ENCODE measurements at places on chromosomes 7 and 10.

- no peak for DNase-seq
These were observed 165.4 kb downstream of the ACTR3B start for GRCh38 chr7:152924826-152925411.

DNA sequence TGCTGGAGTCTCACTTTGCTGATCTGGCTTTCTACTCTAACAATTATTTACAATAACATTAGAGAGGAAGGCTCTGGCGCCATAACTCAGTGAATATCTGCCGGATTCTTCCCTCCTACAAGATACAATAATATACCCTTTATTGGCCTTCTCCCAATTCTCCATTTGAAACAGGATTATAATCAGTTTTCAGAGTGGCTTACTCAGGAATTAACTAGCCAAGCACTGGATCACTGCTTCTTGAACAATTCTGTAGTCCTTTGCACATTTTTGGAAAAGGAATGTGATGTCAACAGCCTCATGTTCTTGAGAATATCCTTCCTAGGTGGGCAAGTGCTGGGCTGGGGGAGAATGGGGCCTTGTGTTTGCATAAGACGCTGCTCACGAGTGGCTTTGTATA, 125.9 kb downstream of the HIPK2 start:
- DNase-seq, result no peak

- DNase-seq, result no peak
These were observed 110.6 kb downstream of the RAB11FIP2 start for GRCh38 chr10:117936141-117936540.

DNA sequence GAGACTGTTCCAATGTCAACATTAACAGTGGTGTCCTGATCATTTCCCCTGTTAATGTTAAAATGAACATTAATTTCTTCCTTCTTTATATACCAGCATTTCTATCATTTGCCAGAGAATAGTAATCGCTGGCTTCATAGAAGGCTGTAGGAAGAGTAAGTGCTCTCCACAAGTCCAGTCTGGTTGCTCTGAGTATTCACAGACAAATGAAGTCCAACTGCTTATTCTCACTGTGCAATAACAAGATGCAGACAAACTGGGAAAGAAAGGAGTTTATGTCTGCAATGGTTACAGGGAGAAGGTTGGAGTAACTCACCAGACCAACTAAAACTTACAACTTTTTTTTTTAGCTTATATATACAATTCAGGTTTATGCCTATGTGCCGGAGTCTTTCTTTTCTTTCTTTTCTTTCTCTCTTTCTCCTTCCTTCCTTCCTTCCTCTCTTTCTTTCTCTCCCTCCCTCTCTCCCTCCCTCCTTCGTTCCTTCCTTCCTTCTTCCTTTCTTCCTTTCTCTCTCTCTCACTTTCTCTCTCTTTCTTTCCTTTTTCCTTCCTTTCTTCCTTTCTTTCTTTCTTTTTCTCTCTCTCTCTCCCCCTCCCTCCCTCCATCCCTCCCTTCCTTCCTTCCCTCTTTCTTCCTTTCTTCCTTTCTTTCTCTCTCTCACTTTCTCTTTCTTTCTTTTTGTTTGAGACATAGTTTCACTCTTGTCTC, 19.1 kb downstream of the CDC14C start:
- no peak for DNase-seq

DNA sequence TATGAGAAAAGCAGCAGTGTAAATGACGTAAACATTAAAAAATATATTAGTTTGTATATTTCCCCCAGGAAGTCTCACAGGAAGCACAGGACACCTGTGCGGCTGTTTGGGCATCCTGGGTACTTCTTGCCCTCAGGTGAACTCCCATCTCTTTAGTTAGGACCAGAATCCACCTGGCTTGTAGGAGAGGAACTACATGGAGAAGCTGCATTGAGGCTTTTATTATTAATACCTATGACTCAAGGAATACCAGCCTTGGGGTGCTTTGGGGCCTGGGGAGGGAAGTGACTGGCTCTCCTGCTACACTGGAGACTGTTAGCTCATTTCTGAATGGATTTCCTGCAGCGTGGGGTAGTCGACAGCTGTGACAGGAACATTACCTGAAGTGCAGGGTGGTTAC, 40.0 kb upstream of the GSDME start:
- DNase-seq, result no peak

DNA sequence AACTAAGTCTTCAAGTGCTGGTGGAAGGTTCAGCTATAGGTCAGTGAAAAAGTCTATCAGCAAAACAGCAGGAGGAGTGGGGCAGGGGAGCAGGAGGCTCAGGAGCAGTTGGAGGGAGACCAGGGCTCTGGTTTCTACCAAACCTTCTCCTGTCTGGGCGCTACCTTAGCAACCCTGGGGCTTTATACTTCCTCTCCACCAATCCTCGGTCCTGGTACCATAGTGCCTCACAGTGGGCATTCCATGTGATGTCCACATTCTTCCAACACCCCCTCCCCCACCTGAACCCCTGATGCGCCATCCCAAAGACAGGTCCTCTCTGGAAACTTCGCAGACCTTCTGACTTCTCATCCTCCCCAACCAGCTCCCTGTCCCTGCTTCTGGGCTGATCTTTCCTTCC, 25.3 kb upstream of the ACSM6 start:
- DNase-seq, result no peak

- no peak for DNase-seq
These were observed 255.5 kb upstream of the AOAH start for GRCh38 chr7:36979810-36980248.

DNA sequence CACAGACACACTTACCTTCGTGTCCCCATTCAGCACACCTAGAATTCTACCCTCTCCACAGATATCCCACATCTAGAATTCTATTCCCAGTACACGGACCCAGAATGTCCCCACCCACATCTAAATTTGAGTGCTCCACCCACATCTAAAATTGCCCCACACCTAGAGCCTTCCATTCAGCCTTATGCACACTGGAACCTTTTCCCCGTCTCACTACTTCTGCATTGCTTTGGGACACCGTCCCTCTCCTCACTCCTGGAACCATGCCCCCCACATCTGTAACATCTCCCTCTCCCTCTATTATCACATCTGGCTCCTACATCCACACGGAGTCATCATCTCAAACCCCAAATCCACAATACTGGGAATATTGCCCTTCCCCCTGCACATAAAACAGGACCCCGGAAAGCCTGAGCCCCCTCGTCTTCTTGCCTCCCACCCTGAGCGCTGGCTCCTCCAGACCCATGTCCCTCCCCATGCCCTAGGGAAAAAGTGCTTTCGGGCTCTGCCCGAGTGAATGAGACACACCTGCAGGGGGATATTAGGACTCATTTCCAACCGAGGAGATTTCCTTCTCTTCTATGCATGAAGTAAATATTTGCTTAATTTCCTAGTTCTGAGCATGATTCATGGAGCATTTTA, 125.8 kb upstream of the UNC5B start:
- DNase-seq, result no peak

GRCh38 chr7:80089366-80089765, 45.3 kb upstream of the GNAI1 start:
- no peak for DNase-seq

- no peak for DNase-seq
These were observed 30.5 kb downstream of the NRP1 start for GRCh38 chr10:33303988-33304387.

DNA sequence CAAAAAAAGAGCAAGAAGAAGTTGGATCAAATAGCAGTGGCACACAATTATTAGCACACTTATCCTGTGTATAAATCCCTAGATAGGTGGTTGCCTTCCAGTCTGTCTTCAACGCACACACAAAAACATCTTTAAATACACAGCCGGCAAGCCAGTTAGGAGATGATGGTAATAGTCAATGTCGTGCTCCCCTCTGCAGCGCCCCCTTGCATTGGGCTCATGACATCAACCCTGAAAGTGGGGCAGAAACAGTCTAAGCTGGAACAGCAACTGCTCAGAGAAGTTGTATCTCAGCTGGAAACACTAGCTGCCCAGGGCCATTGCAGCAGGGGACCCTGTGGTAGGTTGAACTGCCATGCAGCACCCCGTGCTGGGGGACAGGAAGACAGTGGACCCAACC, 179.5 kb upstream of the YAE1 start:
- no peak for DNase-seq

DNA sequence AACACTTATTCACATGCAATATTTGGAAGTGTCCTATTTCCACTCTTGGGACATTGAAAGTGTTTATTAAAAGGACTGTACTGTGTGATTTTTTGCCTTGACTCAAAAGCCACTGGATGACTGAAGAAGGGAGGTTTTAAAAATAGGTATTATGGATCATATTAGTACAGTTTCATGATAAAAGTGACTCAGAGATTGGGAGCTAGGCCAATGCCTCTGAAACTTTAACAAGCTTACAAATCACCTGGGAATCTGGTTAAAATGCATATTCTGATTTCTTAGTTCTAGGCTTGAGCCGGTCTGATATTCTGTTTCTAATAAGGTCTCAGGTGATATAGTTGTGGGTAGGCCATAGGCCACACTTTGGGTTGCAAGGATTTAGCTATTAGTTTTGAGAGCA, 191.2 kb downstream of the PLXDC2 start:
- DNase-seq, result no peak
